ENCODE measurements at places on chromosomes 7 and 10. TPM values are rescaled to one million over a fixed set of nuclear protein-coding genes. Genes with fewer than 3 reads are reported as not detected.

The DEPP1 gene
- 73.8 TPM for total RNA-seq

The CCL26 gene
- total RNA-seq = 1.2 TPM

The PTN gene
- total RNA-seq = 12.8 TPM

The VIPR2 gene
- total RNA-seq = not detected

The PCLO gene
- 0.36 TPM for total RNA-seq

The CC2D2B gene
- 0.09 TPM for total RNA-seq

The GRID1 gene
- total RNA-seq = not detected

The GPR146 gene
- 1.2 TPM for total RNA-seq

The ZNF804B gene
- total RNA-seq = not detected

The FAM25G gene
- not detected for total RNA-seq

The SPDYE2B gene
- 0.16 TPM for total RNA-seq

The PSD gene
- total RNA-seq = 1.3 TPM

The TRIM73 gene
- total RNA-seq = 0.18 TPM

The CNNM1 gene
- 0.09 TPM for total RNA-seq

The CLRN3 gene
- total RNA-seq = not detected

The VPS50 gene
- total RNA-seq = 50.0 TPM

All from fibroblast of the aortic adventitia (primary cell).